ENCODE measurements at places on chromosomes 5 and 9.

GRCh38 chr9:16664211-16664610 is 206.3 kb downstream of the BNC2 start:
- no peak for DNase-seq

GRCh38 chr5:72284559-72285423 is 35.2 kb downstream of the MRPS27 start:
- no peak for DNase-seq

- no peak for DNase-seq
Measured at GRCh38 chr9:116175614-116176013, 22.0 kb downstream of the PAPPA start.

DNA sequence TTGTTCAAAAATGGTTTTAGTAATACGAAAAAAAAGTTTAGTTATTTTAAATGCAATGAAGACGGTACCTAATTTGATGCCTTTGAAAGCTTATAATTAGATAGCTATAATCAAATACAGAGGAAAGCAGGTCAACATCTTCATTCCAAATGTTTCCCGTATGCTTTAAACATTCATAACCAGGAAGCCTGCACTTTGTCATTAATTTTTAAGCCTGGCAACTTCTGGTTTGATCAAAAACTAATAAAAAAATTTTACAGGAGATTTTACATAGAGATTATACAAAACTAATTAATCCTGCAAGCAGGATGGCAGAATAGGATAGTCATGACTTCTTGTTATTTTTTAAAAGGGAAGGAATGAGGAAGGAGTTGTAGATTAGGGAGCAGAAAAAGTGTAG is 353.0 kb downstream of the FBXL17 start:
- no peak for DNase-seq

DNA sequence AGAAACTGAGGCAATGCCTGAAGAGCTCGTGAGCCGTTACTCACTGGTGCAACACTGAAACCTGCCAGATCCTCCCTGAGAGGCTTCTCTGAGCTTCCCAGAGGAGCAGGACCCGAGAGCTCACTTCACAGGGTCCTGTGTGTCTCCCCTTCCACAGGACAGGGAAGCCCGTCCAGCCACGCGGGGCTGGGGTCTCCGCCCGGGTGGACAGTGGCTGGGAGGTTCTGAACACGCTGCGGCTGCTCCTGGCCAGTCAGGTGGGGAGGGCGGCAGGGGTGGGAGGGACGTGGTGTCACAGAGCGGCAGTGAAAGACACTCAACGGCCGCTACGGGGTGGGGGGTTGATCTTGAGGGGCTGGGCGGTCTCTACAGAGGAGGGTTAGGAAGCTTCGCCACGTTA is 290 bp upstream of the ZDHHC11 start:
- DNase-seq = no peak

DNA sequence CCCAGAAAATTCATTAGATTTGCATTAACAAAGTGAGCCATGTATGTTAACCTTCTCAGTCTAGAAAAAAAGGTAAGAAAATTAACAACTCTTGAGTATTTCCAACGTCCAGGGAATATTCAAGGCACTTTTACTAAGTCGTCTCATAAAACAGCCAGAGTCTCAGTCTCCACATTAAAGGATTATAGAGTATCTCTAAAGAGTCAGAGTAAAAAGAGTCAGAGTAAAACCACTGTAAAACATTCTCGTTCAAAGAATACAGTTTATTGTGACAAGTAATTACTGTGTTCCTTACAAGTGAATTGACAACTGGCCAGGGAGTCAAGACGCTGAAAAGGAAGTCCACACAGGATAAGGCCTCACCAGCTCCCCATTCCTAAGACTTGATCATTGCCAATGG is 97.2 kb upstream of the ISL1 start:
- DNase-seq = no peak

DNA sequence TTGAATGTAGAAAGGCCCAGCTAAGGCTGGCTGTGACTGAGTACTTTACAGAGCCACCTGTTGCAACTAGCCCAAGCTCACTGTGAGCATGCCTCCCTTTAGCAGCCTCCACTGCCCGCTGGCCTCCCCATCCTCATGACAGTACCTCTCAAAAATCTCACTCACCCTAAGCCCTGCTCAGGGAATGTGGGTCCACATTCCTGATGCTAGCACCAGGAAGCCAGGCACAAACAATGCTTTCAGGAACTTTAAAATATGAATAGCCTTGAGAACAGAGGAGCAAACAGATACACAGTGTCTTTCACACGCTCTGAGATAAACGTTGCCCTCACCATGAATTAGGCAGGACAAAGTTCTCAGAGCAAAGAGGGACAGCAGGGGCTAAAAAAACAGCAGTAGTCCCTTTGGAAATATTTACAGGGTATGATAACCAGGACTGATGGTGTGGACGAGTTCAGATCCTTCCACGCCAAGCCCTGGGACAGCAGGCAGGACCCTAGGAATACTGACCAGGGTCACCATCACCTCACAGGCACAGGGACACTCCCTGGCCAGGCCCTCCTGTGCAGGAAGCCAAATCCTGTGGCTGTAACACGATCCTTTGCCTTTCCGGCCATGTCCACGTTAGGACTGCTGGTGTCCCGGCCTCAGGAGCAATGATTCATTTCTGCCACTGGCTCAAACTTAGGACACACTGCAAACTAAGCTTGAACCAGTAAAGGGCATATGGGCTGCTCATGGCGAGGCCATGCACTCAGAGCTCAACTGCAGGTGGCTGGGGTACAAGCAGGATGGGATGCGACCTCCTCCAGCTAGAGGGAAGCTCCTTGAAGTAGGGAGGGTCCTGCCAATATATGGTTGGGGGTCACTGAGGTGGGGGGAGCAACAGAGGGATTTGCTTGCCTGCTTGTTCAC is 9.6 kb downstream of the ACSL6 start:
- no peak for DNase-seq

DNA sequence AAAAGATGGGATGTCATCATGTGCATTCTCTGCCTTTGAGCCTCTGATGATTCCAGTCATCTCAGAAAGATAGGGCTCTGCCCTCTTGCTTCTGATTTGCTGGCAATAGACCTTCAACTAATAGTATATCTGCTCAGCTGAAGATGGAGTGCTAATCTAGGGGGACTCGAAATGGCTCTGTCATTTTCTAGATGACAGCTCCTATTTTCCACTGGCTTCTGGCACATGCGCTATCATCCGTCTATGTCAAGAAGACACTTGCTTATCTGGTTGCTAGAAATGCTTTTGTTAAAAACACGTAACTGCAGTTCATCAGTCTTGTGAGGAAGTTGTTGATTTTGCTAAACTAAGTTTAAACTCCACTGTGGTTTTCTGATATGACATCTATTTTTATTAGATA is 265.5 kb upstream of the ZNF608 start:
- no peak for DNase-seq

DNA sequence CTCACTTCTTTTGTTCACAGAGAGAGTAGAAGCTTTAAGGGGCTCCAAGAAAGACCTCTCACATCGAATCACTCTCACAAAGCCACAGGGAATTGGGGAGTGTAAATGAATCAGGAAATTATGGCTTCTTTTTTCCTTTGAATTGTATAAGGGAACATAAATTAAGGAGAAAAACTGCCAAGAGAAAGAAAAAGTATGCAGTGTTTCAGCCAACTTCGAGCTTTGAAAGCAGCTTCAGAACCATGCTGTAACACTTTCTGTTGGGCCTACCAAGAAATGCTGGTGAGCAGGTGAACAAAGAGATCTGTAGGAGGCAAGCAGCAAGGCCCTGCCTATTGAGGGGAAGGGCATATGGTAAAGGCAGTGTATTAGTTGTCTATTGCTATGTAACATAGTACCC is 33.4 kb upstream of the CTNNA1 start:
- DNase-seq = no peak

GRCh38 chr9:133932181-133932580 is 59.9 kb downstream of the VAV2 start:
- DNase-seq = no peak

GRCh38 chr9:100396769-100397168 is 30.2 kb upstream of the MSANTD3 start:
- no peak for DNase-seq

DNA sequence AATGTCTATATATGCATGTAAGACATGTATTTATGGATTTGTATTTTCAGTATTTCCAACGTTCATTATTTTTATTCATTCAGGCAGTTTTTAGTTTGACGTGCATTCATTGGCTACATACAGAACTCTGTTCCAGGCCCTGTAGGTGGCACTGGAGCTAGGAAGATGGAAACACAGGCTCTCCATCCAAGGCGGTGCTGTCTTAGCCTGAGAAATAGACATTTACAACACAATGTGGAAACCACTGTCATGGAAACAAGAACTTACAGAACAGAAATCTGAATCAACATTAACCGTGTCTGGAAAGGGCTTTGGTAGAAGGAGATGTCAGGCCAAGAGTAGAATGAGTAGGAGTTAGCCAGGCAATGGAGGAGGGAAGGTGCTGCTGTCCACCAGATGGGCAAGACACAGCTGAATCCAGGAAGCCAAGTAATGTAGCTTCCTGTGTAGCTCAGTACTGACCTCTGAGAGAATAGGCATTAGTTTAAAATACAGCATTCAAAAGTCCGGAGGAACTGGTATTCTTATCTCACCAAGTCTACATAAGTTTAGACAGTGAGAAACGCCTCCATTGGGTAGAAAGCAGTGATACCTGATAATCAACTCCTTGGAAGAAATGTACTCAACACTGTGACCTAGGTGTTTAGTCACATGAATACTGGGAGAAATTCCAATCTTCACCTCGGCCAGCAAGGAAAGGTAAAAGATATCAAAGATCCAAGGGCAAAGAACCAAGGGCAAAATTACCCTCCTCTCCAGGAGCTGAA is 388.6 kb upstream of the CDH6 start:
- no peak for DNase-seq

DNA sequence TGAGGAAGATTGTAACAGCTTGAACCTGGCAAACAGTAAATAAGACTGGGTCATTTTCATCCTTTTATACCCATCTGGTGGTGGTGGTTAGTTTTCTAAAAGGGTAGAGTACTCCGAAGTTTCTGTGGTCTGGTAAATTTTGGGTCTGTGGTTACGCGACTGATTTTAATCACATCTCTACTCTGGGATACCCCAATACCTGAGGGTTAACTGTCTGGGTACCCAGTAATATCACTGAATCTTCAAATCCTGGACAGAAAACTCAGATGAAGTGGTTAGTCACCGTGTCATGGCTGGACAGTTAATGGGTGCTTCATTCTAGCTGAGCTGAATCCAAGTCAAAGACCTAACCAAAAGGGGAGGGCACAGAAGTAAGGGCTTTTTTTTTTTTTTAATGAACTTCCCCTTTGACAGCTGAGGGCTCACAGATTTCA is 474.2 kb downstream of the GADD45G start:
- DNase-seq = no peak

DNA sequence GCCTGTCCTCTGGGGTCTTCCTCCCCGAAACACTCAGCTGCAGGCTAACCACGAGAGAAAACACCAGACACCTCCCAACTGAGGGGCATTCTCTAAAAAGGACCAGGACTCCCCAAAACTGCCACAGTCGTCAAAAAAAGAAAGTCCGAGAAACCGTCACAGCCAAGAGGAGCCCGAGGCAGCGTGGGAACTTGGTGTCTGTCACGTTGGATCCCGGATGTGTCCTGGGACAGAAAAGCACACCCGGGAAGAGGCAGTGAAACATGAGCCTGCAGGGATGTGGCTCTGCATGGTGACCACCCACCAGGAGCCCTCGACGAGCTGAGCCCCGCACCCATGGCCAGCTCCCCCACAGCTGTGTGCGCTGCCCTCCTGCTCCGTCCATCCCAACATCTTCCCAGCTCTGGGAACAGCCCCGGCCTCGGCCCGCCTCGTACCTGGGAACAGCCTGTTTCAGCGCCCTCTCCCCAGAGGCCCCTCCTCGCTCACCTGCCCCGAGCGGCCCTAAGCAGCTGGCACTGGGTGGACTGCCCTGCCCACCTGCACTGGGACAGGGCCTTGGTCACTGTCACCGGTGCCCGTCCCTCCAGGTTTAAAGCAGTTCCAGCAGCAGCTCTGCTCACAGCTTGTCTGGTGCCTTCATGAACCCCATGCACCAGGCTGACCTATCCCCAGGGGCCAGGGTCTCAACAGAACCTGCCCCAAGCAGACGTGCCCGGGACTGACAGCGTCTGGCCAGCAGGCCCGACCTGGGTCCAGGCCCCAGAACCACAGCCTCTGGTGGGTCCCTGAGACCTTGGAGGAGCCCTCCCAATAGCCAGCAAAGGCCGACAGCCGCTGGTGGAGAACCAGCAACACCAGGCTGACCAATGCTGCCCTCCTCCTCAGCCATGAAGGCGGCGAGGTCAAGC is 10.9 kb downstream of the SLC12A7 start:
- no peak for DNase-seq

GRCh38 chr5:4518903-4519672 is 621.0 kb upstream of the ADAMTS16 start:
- DNase-seq = no peak

DNA sequence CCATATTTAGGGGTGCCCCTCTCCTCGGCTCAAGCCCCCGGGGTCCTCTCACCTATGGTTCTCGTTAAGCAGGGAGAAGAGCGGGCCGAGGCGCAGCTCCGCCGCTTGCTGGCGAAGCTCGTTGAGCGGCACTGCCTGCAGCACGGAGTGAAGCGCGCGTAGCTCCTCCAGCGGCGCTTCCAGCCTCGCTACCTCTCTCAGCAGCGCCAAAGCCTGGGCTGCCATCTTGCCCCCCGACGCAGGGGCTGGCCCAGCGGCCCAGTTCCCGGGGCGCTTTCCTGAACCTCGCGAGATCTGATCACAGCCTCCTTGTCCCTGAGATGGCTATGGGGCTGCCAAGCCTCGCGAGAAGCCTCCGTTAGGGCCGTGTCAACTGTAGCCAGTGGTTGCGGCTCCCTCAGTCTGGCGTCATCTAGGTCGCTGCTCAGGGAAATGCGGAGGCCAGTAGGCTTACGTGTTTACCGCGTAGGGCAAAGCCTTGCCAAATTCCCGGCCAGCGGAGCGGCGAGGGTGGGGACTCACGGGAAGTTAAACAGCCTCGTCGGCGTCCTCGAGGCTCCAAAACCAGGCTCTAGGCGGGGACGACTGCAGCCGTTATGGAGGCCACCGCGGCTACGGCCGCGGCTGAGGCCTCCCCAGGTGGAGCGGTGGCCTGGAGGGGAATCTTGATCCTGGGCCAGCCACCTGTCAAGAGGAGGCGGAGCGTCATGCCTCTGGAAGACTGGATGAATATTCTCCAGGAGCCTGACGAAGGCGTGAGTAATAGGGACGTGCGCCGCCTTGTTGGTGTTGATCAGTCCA is at the start of gene PSMD5:
Gene PSMD5 (minus strand): TSS at position 238 of the 801 bp plus-strand sequence. CDS start 13 bp downstream, at position 225.
- peak; percentile 95 for DNase-seq

DNA sequence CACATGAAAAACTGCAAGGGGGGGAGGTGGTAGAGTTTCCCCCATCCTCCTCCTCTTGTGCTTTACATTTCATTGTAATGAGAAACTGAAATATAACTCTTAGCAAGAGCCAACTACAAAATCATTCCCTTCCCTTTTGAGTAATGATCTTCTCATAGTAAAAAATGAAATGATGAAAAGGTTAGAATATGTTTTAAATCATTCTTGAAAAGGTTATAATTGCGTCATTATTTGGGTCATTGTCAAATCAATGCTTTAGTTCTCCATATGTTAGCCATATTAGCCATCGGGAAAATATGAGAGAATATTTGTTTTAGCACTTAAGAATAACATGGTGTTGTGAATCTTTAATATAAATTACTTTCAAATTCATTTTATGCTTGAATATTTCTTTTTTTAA is 1185.0 kb upstream of the CDH18 start:
- no peak for DNase-seq
